ENCODE measurements at places on chromosomes 13 and 19.

- DNase-seq = peak; percentile 99
These were observed 11.9 kb upstream of the FOSB start for GRCh38 chr19:45455707-45456499.

- no peak for DNase-seq
These were observed 7.7 kb upstream of the PTOV1 start for GRCh38 chr19:49843265-49843664.

DNA sequence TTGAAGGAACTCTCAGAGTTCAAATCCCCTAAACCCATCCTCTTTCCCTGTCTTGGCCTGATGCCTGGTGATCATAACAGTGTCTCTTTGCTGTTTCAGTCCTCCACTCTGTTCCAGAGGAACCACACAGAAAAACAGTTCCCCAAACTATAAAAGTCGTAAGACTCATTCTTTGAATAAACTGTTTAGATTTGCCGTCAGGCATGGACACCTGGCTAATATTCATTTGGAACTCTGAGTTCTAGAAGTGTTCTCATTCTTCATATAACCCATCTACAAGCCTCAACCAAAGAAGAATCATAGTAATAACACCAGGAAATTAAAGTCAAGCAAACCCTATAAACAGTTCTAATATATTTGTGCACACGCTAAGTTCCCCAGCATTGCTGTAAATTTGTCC is 37.7 kb upstream of the ABCC4 start:
- no peak for DNase-seq

GRCh38 chr19:17282488-17283125 is 906 bp downstream of the ANKLE1 start:
- peak; percentile 93 for DNase-seq

DNA sequence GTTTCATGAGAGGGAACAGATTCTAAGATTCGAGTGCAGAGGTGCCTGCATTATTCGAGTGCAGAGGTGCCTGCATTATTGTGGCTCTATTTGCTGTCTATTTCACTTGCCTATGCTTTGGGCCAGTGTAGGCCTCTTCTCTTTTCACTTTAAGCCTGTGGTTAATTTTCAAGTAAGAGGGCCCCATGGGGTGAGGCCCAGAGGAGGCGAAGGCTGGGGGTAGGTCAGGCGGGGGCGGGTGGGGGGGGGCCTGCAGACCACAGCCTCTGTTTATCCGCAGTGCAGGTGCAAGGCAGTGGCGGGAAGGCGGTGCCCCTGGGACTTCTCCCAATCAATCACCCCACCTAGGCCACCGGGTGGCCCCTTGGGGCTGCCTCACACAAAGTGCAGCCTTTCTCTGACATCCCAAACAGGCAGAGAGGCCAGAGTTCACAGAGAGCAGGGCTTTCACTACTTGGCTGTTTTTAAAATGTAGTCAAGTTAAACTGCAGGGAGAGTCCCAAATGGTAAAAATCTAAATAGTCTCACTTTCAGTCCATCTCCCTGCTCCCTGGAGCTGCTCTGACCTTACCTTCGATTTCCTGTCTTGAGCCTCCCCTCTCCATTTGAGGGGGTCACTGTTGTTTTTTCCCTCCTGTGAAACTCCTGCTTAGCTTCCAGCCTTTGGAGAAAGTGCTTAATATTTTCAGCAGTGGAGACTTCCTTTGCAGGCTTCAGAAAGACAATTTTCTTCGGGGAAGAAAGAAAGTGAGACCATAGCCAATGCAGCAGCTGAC is 249.0 kb downstream of the DLEU7 start:
- DNase-seq = no peak

DNA sequence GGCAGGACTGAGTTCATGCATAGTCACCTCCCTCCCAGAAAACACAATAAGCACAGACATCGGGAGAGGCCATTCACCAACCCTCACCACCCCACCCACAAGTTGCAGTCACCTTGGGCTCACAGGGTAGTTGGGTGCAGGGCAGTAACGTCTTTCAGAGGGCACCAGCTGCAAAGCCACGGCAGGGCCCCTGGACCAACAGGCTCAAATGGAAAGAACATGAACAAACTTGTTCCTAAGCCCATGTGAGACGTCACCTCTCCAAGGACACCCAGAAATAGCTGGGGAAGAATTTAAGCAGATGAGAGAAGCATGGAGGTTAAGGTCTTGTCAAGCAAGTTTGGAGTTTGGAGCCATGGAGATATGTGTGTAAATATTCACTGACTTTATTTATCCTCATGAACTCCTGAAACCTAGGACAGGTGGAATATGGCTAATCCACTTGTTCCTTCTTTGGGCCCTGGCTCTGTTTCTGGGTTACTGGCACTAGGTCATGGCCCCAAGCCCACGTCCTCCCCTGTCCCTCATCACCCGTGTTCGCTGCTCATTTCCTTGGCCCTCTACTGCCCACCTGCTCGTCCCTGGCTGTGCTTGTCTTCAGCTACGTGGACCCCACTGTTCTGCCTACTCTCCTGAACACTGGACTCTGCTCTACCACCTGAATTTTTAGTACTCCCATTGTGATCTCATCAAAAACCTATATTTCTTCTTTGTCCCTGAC is 40.4 kb downstream of the SACS start:
- DNase-seq = no peak

DNA sequence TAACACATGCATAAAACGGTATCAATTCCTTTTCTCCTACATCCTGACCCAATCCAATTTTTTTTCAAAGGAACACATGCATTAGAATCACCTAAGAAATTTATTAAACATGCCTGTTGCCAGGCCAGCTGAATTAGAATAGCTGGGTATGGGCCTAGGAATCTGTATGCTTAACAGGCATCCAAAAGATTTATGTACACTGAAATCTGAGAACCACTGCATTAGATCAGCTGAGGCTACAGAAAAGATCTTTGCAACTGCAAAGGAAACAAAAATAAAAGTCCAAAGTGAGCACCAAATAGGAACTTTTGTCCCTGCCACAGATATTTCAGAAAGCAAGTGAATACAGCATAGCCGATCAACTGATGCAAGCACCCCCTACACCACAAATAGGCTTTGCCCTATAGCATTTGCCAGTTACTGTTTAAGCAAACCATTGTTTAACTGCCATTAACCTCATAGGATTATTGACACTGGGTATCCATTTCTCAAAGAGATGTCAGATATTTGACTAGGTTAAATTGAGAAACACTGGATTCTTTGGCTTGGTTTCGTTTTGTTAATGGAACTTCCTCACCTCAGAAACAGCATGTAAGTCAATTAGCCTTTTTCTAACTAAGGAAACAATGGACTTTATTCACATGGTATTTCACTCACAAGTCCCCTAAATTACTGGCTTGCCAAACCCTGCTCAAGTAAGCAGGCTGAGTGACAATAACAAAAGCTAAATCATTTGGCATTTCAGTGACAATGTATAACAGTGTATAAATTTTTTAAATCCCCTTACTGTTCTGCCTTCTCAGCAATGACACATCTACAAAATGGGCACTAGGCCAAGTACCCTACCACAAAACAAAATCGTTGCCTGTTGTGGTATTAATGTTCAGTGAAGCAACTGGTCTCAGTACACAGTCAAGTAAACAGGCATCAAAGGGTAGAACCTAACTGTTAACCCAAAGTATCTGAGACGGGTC is 67.8 kb downstream of the SUCLA2 start:
- peak; percentile 30 for DNase-seq

DNA sequence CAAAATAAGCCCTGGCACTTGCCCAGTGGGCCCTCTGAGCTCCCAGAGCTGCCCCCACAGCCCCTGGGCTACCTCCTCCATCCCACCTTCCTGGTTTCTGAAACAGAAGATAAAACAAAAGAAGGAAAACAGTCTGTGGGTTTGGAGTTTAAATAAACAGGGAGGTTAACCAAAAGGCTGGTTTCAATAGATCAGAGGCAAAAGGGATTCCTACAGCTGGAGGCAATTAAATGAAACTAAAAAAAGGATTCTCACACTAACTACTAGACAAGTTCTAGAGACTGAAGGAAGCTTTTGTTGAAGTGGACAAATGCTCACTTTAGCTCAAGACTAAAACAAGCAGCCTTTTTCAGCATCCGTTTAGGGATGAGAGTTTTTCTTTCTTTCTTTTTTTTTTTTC is 569.8 kb downstream of the FGF9 start:
- DNase-seq = no peak

DNA sequence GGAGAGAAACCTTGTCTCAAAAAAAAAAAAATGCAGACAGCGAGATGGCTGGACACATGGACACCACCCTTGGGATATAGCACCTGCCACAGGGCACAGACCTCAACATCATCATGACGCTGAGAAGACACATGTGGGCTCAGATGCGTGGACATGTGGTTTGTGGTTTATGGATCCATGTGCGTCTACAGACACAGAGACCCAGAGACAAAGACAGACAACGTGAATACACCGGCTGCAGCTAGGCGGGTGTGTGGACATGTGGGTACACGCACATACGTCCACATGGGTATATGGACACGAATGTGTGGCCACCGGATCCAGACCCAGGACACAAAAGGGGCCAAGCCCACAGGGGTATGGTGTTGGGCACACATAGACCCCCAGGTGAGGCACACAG is 1.3 kb downstream of the TNFSF14 start:
- DNase-seq = no peak

DNA sequence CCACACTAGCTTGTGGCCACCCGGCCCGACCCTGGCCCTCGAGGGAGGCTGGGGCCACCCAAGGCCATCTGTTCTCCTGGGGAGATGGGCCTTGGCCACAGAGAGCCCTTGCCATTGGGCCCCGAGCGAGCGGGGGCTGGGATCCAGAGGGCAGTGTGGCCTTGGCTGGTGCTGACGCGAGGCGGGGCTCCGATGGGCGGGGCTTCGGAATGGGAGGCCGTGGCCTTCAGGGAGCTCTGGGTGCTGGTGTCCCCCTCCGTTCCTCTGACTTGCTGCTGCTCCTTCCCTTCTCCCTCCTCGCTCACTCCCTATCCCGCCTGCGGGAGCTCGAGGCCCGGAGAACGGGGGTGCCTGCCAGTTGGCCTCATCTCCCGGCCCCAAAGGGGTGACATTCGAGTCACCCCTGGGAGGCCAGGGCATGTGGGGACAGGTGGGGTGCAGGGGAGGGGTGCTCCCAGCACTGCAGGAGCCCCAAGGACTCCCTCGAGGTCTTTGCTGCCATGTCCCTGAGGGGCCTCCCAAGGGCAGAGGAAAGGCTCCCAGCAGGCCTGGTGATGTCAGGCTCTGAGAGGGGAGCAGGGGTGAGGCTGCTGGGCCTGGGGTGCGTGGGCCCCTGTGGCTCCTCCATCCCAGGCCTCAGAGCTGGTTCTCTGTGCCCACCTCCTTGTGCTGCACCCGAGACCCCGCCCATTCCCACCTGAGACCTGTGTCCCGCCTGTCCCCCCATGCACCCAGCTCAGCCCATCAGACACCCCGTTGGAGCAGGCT is 4.2 kb downstream of the NCLN start:
- DNase-seq = no peak

DNA sequence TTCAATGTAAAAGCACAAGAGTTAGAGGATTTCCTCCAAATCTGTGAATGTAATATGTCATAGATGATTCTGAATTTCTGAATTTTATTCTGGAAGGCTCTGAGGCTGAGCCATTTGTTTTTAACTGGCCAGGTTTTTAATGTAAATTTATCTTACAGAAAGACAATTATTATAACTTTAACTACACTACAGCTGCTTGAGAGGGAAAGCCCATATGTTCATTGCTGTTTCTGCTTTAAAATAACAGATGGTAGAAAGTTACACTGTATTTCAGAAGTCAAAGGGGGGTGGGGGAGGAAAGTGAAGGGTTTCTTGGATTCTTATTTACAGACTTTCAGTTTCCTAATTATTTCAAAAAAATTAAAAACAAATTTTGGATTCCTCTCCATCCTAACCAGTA is 62.8 kb downstream of the DNAJC15 start:
- no peak for DNase-seq

DNA sequence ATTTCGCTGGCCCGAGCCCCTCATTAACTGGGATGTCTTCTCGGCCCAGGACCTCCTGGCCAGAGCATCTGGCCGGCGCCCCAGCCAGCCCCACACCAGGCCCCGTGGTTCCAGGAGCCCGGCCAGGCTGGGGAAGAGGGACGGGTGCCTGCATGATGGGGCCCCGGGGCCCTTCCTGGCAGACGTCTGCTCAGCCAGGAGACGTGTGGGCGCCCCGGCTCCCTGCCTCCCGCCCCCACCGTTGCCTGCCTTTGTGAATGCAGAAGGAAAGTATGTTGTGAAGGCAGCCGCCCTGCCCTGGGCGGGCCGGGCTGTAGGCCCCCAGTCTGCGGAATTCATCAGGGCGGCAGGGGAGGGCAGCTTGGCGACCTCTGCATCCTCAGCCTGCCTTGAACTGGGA is 4.4 kb upstream of the COMP start:
- DNase-seq = no peak

DNA sequence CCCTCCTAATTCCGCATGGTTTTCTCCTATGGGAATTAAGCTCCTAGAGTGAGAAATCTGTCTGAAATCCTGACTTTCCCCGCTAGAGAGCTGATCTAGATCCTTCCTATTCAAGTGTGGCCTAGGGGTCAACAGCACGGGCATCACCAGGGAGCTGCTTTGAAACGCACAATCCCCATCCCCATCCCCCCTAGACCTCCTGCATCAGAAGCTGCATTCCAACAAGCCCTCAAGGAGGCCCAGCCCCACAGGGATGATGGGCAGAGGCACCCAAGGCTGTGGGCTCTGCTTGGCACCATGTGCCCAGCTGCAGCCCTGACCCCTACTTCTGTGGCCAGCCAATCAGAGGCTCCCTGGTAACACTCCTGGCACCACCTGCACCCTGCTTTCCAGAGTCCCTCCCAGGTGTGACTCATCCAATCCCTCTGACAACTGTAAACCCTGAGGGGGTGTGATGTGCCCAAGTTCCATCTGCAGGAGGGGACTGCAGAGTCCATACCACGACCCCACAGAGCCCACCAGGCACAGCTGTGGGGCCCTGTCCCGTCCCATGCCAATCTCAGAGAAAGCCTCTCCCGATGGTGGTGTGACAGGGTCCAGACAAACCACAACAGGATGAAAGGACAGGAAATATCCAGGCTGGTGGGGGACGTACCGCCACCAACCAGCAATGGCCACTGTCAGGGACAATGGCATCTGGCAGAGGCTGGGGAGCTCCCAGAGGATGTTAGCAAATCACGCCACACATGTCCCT is 19.8 kb upstream of the SLC35E1 start:
- no peak for DNase-seq

- DNase-seq = peak; percentile 96
These were observed 119.3 kb downstream of the COL4A1 start for GRCh38 chr13:110187641-110188161.

GRCh38 chr19:42010245-42011126 is 16.5 kb upstream of the ATP1A3 start:
- DNase-seq = no peak

DNA sequence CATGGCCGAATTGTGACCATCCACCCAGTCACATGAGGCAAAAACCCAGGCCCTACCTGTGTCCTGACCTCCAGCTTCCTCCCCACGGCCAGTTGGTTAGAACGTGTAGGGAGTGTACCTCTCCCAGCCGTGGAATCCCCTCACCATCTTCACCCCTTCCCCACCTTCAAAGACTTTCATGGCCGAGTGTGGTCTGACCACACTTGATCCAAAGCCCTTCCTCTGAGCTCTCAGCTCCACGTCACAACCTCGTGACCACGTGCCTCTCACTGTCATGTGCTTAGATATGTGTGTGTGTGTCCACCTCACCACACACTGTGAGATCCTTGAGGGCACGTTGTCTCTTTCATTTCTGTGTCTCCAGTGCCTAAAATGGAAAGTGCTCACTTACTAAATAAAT is 48.6 kb upstream of the UBE2L5 start:
- no peak for DNase-seq

GRCh38 chr13:28286263-28286662 is 147.9 kb downstream of the PAN3 start:
- no peak for DNase-seq

- peak; percentile 20 for DNase-seq
These were observed 52.9 kb downstream of the NDFIP2 start for GRCh38 chr13:79533781-79534400.
